NCI-H526 (cell line): ENCODE measurements at places on chromosomes 11 and 22.

DNA sequence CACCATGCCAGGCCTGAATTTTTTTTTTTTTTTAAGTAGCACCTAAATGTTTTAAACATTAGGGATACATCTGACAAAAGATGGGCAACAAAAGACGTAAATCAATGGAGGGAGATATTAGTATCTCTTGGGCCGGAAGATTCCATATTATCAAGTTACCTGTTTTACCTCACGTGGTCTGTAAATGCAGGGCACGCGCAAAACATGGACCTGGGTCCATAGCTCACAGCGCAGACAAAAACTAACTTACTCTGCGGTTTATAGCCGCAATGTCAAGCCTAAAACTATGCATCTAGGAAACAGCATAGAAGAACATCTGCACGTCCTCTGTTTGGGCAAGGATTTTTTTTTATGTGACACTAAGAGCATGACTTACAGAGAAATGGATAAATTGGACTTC is 31.5 kb upstream of the PANX2 start:
- no peak for DNase-seq

DNA sequence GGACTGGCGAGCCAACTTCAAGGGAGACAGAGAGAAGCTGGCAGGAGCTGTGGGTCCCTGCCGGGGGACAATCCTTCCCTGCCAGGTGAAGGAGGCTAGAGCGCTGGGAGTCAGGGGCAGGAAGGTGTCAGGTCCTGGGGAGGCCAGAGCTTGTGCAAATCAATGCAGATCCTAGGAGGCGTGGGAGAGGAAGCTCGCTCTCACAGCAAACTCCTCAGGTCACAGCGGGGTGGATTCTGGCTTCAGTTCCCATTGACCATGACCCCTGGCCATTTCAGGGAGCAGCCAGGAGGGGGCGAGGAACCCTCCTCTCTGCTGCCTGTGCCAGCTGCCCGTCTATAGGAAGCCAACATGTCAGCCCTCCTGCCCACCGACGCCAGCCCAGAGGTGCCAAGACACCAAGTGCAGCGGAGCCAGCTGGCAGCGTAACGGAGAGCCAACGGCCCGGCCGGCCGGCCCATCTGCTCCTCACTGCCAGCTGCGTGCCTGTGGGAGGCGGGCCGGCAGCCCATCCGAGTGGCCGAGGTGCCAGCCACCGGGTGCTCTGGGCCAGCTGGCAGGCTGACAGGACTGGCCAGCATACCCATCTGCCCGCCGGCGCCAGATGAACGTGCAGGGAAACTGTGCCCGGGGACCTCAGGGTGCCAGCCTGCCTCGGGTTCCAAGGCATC is 374.8 kb downstream of the MIAT start:
- DNase-seq: peak; percentile 23

GRCh38 chr22:23119494-23120414 is 22.0 kb downstream of the RSPH14 start:
- no peak for DNase-seq

DNA sequence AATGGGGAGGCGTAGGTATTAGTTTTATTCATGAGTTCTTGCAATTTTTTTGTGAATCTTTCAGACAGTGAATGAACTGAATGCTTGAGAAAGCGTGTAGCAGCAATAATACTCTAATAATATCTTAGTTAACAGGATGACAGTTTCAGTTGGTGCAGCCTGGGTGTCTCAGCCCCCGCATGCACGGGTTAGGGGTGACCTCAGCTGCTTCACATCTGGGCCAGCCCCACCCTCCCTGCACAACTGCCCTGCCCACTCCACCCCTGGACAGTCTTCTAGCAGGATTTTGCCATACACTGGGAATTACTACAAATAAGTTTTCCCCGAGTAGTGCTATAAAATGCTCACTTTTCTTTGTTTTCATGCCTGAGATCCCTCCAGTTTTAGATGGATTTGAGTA is 83.2 kb downstream of the ST3GAL4 start:
- DNase-seq: no peak

DNA sequence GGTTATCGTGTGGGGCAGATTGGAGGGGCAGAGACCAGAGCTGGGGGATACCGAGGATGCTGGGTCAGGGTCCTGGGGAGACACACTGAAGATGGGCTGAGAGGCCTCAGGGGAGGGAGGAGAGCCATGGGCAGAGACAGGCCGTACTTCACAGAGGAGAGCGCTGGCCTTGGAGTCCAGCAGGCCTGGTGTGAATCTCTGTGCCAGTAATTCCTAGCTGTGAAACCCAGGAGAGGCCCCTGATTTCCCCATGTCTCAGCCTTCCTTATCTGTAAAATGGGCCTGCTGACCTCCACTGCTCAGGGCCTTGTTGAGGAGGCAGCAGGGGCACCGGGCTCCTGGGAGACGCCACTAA is 23.4 kb downstream of the CACNA1I start:
- no peak for DNase-seq

DNA sequence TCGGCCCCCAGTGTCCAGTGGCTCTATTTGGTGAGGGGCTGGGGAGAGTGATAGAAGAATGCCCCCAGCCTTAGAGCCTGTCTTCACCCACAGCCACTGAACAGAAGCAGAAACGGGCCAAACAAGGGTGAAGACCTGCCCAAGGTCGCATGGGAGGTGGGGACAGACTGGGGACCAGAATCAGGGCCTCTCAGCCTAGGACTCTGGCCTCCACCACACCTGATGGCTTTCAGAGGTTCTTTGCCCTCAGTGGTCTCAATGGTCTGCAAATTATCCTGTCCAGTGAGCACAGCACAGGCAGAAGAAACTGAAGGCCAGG is 4.5 kb upstream of the MYRF start:
- DNase-seq: no peak
